Activated CD8-positive, alpha-beta memory T cell treated with anti-CD3 and anti-CD28 coated beads for 4 hours (primary cell): ENCODE measurements at places on chromosomes 6 and 20.

DNA sequence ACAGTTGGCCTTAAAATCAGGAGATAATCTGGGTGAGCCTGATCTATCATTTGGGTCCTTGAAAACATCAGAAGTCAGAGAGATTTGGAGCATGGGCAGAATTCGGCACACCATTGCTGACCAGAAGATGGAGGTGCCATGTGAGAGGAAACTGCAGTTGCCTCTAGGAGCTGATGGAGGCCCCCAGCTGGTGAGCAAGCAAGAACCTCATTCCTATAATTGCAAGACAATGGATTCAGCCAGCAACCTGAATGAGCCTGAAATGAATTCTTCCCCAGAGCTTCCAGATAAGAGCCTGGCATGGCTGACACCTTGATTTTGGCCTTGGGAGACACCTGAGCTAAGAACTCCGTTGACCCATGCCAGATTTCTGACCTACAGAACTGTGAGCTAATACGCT lies 76.3 kb upstream of the FYN start:
- no peak for DNase-seq

GRCh38 chr6:47780510-47781356 lies 1.1 kb upstream of the OPN5 start:
- no peak for DNase-seq

GRCh38 chr20:8330785-8331695 lies 199.0 kb downstream of the PLCB1 start:
- DNase-seq = no peak

DNA sequence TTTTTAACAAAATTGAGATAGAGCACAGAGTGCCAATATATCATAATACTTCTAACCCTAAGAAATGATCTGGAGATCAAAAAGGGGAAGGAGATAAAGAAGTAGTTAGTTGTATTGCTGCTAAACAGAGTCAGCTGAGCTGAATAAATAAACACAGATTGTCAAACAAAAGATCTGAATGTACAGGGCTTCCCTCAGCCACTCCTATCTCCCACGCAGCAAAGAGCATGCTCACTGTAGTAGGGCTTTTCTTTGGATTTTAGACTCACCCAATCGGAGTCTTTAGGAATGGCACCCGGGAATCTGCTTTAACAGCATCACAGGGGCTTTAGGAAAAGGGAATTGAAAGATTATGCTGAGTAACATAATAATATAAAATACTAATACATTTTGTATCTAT lies 222.2 kb upstream of the STXBP5 start:
- no peak for DNase-seq

GRCh38 chr20:52921340-52921739 lies 50.8 kb upstream of the TSHZ2 start:
- DNase-seq = no peak

DNA sequence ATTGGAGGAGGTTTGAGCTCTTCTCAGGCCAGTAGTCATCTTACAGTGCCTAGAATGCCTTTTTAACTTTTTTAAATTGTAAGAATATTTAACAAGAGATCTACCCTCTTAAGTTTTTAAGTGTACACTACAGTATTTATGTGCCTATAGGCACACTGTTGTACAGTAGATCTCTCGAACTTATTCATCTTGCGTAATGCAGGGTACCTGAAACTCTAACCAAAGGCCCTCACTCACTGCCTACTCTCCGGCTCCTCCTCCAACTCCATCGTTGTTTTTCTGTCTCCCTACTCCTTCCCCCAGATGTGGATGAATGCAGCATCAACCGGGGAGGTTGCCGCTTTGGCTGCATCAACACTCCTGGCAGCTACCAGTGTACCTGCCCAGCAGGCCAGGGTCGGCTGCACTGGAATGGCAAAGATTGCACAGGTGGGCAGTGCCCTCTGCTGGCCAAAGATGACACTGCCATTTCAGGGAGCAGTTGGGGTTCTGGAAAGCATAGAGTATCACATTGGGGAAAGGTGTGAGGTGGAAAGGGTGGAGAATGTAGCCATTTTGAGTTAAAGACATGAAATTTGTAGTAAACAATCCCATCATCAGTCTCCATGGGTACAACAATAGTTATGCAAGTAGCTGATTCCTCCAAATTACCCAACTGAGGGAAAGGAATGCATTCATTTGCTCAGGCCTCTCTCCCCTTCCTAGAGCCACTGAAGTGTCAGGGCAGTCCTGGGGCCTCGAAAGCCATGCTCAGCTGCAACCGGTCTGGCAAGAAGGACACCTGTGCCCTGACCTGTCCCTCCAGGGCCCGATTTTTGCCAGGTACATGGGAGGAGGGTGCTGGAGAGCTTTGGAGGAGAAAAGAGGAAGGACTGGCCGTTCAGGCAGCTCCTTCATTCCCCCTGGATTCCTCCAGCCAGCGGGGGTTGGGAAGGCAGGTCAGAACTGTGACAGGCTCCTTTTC lies 18.4 kb upstream of the ZNF76 start:
- peak; percentile 51 for DNase-seq
